Ascending aorta (tissue), 2 donors: ENCODE measurements at places on chromosomes 7 and 10.

- no peak overlapping the region for H3K27ac ChIP-seq
- DNase-seq: no peak
- H3K27me3 ChIP-seq: no peaks in the 10 kb centered on the region
- H3K36me3 ChIP-seq: no peaks in the 10 kb centered on the region
Measured at GRCh38 chr10:33434933-33435332, 100.5 kb upstream of the NRP1 start.

GRCh38 chr10:5631936-5632335 lies 34.5 kb downstream of the ASB13 start:
- H3K4me3 ChIP-seq: no peak overlapping the region
- no peaks in the 10 kb centered on the region for H3K27me3 ChIP-seq
- H3K27ac ChIP-seq: peak overlapping the region; percentile 87

- H3K27me3 ChIP-seq: no peaks in the 10 kb centered on the region
- no peak overlapping the region for H3K27ac ChIP-seq
- no peak for DNase-seq
- no peak overlapping the region for H3K4me3 ChIP-seq
Measured at GRCh38 chr10:121322776-121323175, 275.5 kb downstream of the FGFR2 start.

DNA sequence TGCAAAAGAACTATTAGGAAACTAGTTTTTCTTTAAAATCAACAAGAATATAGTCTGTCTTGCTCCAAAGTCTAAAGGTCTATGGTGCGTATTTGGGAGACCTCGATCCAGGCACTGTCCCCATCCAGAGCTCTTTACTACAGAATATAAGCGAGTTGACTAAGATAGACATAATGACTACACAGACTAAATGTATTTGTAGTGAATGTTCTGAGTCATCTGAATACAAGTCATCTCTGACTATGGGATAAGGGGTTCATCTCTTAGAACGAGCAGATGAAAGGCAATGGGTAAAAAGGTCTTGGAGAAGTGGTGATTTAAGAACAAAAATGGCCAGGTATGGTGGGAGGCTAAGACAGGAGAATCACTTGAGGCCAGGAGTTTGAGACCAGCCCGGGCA lies 136.0 kb upstream of the RSU1 start:
- H3K36me3 ChIP-seq: no peaks in the 10 kb centered on the region
- no peaks in the 10 kb centered on the region for H3K27me3 ChIP-seq
- no peak overlapping the region for H3K27ac ChIP-seq
- no peaks in the 10 kb centered on the region for H3K4me1 ChIP-seq
- H3K4me3 ChIP-seq: no peak overlapping the region
- no peak for DNase-seq

GRCh38 chr7:50068026-50068425 lies 25.0 kb downstream of the ZPBP start:
- DNase-seq: no peak
- no peaks in the 10 kb centered on the region for H3K36me3 ChIP-seq
- no peaks in the 10 kb centered on the region for H3K27me3 ChIP-seq
- no peak overlapping the region for H3K27ac ChIP-seq
- H3K4me3 ChIP-seq: peak overlapping the region; percentile 66

DNA sequence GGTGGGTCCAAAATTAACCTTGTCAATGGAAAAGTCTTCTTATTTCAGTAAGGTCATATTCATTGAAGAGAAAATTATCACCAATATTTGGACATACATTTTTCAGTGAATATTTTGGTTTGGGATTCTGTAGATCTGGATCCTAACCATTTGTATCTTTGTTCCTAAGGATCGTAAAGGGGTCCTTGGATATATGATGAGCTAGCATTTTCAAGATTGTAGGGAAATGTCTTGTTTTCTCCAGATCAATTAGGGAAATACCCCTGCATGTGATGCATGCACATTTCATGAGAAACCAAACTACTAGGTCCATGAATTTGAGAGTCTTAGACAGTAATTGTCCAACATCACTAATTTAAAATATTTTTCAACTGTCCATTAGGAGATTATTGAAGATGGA lies 18.0 kb downstream of the DNTT start:
- H3K4me1 ChIP-seq: no peaks in the 10 kb centered on the region
- H3K27me3 ChIP-seq: no peaks in the 10 kb centered on the region
- H3K27ac ChIP-seq: no peak overlapping the region
- DNase-seq: no peak
- no peaks in the 10 kb centered on the region for H3K36me3 ChIP-seq

GRCh38 chr7:16205466-16205865 lies 215.9 kb downstream of the CRPPA start:
- no peaks in the 10 kb centered on the region for H3K27me3 ChIP-seq
- H3K36me3 ChIP-seq: no peaks in the 10 kb centered on the region
- H3K4me1 ChIP-seq: no peaks in the 10 kb centered on the region
- H3K4me3 ChIP-seq: no peak overlapping the region

DNA sequence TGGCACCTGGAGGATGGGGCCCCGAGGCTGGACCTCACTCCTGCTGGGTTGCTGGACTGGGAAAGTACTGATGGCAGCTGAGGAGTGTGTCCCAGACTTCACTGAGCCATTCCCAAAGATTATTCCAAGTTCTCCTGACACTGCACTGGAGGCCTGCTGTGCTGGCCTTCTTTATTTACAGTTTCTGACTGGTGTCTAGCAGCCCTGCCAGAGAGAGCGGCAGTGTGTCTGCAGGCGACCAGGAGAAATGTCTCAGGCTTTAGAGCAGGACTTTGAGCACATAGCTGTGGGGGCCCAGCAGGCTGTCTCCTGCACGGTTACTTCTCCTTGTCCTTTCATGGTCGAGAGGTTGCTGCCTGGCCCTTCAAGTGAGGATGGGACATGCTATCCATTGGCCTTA lies 16.1 kb downstream of the HTRA1 start:
- no peaks in the 10 kb centered on the region for H3K36me3 ChIP-seq
- no peaks in the 10 kb centered on the region for H3K27me3 ChIP-seq
- peak overlapping the region; percentile 80 for H3K27ac ChIP-seq
- peaks cover 6% of the 10 kb centered on the region for H3K4me1 ChIP-seq
- DNase-seq: no peak

- DNase-seq: no peak
- no peak overlapping the region for H3K4me3 ChIP-seq
Measured at GRCh38 chr10:95026461-95026860, 42.8 kb downstream of the CYP2C8 start.

DNA sequence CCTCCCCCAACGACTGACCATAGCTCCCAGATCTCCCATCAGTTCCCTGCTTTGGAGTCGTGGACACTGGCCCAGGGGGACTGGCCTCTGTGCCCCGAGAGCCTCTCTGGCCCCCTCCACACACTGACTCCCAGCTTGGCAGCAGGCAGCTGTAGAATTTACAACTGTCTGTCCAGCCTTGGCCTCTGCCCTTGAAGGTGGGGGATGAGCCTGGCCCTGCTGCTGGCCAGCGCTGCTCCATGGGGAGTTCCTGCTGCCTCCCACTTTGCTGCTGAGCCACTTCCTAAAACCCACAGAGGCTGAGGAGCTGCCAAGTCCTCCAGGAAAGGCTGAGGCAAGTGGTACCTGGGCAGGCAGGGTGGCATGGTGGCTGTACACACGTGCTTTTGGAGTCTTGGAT lies 147.1 kb downstream of the WDR11 start:
- no peaks in the 10 kb centered on the region for H3K36me3 ChIP-seq
- no peak for DNase-seq
- H3K4me3 ChIP-seq: no peak overlapping the region
- no peaks in the 10 kb centered on the region for H3K4me1 ChIP-seq
- no peak overlapping the region for H3K27ac ChIP-seq

DNA sequence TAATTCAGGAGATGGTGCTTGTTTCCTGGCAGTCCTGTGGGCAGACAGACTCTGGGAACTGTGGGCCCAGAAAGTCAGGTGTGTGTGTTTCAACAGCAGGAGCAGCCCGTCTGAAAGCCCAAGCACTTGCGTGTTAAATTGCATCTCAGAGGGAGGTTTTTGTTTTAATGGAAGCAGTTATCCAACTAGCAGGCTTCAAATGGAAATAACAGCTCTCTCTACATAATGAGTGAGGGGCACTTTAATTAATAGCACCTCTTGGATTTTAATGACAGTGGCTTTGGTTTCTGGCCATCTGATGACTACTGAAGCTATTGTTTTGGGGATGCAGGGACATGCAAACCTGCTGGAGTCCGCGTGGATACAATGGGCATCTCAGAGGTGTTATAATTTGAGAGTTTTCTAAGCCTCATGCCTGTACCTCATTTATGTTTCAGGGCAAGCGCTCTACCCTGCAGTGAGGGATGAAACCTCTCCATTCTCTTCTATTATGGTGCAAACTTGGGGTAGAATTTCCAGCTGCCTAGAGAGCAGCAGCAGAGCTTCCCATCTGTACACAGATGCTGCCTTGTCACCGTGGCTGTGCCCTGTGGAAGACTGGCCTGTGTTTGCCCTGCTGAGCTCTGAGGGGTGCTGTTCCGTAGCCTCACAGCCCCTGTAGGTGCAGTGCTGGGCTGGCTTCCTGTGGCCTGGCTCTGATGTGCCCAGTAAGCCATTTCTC lies 206.6 kb upstream of the GPR26 start:
- no peak for DNase-seq
- no peak overlapping the region for H3K4me3 ChIP-seq
- H3K4me1 ChIP-seq: no peaks in the 10 kb centered on the region
- no peak overlapping the region for H3K27ac ChIP-seq
- no peaks in the 10 kb centered on the region for H3K27me3 ChIP-seq
